ENCODE measurements at places on chromosomes 4 and X.

- DNase-seq = no peak
These were observed 106.0 kb downstream of the LRBA start for GRCh38 chr4:150909116-150909515.

DNA sequence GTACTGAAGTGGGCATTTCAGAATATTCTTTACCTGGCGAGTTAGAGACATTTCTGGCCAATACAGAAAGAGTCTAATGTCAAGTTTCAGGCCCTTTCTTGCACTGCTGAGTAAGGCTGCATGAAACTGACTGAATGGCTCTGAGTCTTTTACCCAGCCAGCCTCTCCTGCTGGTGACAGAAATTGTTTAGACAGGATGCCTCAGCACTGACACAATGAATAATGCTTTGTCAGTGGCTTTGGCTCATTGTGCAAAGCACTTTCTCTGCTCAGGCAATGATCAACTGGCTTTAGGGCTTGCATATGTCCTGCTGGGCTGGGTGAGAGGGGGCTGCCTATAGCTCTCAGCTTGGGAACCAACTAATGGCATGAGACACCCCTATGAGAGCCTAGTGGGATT, 45.5 kb downstream of the CLNK start:
- no peak for DNase-seq

- DNase-seq = peak; percentile 76
These were observed at the start of gene HAUS7 for GRCh38 chrX:153470411-153471363. TSS of gene HAUS7 (minus strand) at chrX:153470576. CDS start at chrX:153470557, 19 bp downstream.

GRCh38 chr4:10738826-10739489, 54.4 kb upstream of the CLNK start:
- no peak for DNase-seq

DNA sequence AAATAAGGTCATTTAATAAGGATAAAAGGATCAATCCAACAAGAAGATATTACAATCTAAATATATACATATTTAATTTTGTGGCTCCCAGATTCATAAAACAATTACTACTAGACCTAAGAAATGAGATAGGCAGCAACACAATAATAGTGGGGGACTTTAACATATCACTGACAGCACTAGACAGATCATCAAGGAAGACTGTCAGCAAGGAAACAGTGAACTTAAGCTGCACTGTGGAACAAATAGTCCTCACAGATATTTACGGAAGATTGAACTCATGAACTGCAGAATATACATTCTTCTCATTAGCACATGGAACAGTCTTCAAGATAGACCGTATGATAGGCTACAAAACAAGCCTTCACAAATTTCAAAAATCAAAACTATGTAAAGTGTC, 56.1 kb upstream of the NAP1L2 start:
- DNase-seq = no peak

DNA sequence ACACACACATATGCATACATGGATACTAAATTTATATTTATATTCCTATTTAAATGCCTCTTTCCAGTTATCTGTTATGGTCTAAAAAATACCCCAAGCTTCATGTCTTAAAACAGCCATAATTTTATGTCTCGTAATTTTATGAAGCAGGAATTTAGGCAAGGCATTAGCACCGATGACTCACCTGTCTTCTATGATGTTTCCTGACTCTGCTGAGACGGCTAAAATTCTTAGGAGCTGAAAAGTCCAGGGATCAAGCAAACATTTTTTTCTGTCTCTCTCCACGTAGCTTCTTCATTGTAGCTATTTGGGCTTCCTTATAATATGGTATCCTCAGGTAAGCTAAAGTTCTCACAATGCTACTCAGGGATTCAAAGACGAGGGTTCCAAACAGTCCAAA, 930.3 kb downstream of the STIM2 start:
- DNase-seq = no peak

DNA sequence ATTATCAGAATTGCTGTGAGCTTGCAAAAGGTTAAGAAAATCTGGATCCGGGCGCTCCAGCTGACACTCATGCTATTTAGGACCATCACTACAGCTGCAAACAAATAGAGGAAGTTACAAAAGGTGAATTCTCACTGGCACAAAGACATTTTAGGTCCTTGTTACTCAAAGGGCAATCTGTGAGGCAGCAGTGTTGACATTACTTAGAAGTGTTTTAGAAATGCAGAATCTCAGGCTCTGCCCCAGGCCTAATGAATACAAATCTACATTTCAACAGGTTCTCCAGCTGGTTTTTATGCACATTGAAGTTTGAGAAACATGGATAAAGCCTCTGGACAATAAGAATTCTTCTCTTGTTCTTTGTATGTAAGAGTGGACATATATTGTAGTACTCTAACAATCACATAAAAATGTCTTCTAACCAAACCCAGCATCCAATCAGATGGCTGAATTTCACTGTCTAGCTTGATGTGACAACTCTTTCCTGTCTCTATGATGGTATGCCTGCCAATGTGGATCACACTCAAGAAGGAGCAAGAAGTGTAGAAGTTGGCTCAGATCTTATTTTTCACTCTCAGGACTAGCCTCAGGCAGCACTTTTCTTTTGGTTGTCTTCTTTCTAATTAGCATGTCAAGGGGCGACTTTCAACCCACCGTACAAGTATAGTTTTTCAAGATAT, 18.8 kb downstream of the SLC7A11 start:
- no peak for DNase-seq

DNA sequence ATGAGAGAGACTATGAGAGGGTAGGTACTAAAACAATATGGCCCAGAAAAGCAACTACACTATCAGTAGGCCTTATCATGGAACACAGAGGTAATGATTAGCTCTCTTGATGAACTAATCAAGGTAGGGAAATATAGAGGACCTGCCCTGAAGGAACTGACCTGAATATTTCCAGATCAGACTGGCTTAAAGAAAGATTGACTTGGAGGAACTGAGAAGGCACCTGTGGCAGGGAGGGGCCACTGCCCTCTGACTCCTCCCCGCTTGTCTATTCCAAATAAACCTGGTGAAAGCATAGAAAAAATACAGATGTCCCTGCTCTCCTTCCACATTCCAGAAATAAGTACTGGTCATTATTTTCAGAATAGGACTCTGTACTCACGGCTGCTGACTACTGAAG, 5.5 kb downstream of the RPS6KA6 start:
- no peak for DNase-seq

DNA sequence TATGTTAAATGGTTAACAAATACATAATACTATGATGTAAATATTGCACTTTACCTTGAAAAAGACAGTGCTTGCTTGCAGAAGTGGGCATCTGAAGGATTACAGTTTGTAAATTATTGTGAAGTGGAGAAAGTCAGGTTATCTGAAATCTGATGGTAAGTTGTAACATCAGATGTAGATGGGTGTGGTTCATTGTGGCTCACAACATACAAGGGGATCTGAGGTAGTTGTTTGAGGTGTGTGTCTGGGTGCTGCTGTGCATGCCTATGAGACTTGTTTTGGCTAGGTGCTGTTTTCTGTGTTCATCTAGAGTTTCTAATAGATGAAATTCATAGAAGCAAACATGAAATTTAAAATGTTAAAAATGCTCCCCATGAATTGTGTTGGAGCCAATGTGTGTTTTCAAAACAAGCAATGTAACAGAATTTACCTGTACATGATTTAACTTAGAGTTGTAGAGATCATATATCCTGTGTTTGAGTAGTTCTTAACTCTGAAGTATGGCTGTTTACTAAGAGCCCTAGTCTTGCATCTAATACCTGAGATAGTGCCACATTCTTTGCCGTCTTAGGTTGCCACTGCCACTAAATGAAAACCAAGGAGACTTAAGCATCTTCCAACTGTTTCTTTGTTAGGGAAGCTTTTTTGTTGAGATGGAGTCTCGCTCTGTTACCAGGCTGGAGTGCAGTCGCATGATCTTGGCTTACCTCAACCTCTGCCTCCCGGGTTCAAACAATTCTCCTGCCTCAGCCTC, 11.9 kb upstream of the NDUFC1 start:
- no peak for DNase-seq

- DNase-seq = no peak
These were observed 122.9 kb downstream of the AFAP1 start for GRCh38 chr4:7816771-7817170.

- no peak for DNase-seq
These were observed 24.0 kb downstream of the ANAPC4 start for GRCh38 chr4:25401066-25401465.

DNA sequence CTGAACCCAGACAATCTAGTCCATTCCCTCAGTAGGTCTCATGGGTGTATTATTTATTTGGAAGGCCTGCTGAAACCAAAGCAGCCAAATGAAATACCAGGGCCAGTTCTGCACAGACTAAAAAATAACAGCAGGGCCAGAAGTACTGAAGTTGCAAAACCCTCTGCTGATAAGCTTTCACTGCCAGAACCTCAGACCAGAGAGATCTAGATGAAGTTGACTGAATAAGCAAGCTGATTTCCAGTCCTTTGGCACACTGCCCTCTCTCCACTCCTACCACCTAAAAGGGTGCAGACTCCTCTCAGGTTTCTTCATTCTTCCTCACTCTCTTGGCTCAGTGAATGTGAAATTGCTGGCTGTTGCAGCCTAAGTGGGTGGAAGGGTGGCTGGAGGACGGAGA, 276.7 kb upstream of the KLF3 start:
- DNase-seq = no peak

DNA sequence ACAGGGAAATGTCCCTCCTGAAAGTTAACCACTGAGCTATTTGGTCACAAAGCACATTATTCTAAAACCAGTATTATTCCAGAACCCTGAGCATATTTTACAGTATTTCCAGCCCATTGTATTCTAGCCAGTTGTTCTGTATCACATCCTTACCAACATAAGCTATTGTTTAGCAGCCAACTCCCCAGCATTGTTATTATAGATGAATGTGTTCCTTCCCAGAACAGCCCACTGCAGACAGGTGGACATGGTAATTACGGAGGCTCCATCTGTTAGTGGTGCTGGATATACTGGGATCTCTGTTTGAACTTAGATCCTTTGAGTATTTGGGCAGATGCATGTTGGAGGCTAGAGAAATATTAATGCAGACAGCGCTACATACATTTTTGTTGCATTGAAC, 126.1 kb downstream of the MGST2 start:
- DNase-seq = no peak

DNA sequence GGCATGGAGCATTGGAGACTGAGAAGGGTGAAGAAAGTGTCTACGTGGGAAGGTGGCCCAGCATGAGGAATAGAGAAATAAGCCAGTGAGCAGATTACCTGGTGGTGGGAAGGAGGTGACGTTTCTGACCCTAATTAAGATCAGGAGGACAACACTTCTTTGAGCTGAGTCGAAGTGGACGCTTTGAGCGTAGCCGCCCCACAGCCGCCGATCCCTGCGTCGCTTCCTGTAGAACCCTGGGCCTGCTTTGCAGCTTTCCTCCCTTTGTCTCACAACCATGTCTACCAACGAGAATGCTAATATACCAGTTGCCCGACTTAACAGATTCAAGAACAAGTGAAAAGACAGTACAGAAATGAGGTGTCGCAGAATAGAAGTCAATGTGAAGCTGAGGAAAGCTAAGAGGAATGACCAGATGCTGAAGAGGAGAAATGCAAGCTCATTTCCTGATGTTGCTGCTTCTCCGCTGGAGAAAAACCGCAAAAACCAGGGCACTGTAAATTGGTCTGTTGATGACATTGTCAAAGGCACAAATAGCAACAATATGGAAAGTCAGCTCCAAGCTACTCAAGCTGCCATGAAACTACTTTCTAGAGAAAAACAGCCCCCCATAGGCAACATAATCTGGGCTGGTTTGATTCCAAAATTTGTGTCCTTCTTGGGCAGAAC, 6.4 kb upstream of the ANTXR2 start:
- no peak for DNase-seq

DNA sequence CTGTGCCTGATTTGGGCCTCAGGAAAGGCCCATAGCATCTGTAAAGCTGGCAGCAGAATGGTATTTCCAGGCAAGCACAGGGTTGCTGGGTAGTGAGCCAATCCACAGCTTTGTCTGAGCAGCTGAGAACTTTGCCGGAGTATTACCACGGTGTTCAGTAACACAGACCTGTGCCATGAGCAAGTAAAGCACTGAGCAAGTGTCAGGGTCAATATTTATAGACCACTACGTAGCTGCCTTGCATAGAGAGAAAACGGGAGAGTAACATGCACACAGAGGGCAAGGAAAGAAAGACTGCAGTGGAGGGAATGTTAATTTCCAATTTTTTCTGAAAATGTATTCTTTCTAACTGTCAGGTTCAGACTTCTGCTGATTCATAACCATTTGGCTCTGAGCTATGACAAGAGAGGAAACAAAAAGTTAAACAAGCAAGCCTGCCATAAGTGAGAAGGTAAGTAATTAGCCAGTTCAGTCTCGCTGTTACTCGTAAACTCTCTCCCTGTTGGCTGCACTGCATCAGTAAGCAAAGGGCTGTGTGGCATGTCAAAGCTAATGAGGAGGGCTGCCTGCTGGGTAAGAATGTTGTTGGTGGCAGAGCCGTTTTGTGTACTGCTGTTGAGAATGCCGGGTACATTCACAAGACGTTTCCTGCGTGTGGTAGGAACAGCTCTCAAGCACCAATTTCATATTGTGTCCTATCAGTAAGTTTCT, 238.1 kb downstream of the BMPR1B start:
- DNase-seq = peak; percentile 45

- no peak for DNase-seq
These were observed 266.3 kb downstream of the SPATA18 start for GRCh38 chr4:52317361-52317879.

- DNase-seq = no peak
These were observed 132.4 kb downstream of the MAGEC1 start for GRCh38 chrX:142036116-142036515.

- DNase-seq = no peak
These were observed 22.1 kb downstream of the PIR start for GRCh38 chrX:15471028-15471427.

GRCh38 chrX:47143894-47144625, 442 bp downstream of the NDUFB11 start:
- no peak for DNase-seq

DNA sequence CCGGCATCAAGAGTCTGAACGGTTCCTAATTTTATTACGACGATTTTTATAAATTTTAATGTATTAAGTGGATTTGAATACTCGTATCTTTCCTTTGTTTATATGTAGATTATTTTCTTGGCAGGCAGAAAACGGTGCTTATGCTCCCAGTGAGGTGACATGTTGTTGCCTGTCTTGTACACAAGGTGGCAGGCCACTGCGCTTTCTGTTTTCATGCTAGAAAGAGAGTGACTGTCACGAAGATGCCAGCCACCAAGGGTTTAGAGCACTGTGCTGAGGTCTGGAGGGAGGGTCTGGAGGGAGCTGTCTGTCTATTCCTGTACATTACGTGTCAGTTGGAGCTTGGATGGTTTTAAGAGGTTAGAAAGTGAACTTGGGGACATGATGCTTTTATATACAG, 87.7 kb downstream of the SHROOM2 start:
- no peak for DNase-seq
